ENCODE measurements at places on chromosomes 3 and 15.

DNA sequence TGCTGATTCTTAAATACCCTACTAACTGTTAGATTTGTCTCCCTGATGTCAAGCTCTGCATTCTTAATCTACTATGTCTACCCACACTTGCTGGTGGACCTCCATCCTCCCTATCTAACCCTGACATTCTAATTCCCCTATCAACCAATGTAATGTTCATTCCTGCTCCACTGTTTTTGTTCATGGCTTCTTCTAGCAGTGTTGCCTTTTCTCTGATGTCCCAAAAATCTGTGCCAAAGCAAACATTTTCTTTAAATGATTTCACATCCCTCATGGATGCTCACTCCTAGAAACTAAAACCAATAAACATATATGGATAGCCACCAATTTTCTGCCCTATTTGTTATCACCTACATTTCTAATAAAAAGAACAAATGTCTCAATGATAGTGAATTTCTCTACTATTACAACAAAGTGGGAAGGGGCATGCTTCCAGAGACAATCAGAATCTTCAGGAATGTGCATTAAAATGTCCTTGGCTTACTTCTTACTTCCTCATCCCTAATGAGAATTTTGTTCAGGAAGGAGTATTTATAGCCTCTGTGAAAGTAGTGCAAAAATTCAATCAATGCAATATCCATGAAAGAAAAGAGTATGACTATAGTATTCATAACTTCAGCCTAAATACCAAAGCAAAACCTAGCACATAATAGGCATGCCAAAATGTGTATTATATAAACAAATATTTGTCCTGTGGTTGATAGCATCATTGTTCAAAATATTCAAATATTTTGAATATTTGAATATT lies 273.3 kb downstream of the ZNF385D start:
- peak; percentile 34 for ATAC-seq

- no peak for ATAC-seq
Observed at GRCh38 chr15:67784856-67785430, 40.4 kb upstream of the SKOR1 start.

DNA sequence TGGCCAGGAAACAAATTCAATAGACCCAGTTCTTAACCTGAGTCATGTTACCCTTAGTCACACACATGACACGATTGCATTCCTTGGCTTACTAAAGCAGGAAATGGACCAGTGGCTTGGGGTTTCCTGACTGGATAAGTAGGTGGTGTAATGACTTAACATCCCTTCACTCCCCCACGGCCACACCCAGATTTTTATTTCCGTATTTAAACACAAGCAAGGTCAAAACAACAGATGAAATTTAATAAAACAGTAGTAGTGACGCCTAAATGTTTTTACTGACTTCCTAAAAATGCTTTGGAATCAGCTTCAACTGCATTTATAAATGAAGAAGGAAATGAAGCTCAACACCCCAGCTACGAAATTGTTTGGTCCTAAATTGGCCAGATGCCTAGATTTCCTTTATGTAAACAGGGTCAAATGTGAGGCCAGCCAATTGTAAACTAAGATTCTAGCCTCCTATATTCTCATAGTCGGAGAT lies 324.3 kb downstream of the CHST2 start:
- ATAC-seq = peak; percentile 92

DNA sequence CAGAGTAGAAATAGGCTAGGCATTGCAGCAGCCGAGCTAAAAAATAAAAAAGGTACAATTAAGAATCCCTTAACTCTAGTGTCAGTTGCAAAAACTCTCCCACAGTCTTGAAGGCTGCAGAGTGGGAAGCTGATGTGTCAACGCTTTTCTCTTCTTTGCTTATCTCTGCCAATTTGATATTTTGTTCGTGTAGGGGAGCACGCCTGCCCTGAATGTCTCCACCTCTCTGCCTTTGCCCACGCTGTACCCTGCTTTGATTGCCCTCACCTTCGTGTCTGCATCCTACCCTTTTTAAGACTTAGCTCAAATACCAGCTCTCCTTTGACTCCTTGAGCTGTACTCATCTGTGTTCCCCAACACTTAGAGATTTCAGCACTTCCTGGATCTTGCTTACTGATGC lies 155.4 kb upstream of the CADPS start:
- ATAC-seq = no peak

DNA sequence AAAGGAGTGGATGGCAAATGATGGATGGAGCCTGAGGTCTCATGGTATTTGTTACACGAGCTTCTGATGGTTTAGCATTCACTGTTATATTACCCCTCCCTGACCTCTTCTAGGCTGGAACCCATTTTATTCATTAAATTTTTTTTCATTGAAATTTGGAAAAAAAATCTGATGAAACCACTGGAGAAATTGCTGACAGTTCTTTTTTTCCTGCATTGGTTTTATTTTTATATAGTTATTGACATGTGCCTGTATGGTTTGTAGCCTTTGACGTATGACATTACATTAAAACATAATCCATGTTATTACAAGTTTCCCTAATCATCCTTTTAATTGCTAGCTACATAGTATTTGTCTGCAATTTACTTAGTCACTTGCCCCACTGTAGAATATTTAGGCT lies 81.8 kb downstream of the CLDN11 start:
- ATAC-seq = no peak

DNA sequence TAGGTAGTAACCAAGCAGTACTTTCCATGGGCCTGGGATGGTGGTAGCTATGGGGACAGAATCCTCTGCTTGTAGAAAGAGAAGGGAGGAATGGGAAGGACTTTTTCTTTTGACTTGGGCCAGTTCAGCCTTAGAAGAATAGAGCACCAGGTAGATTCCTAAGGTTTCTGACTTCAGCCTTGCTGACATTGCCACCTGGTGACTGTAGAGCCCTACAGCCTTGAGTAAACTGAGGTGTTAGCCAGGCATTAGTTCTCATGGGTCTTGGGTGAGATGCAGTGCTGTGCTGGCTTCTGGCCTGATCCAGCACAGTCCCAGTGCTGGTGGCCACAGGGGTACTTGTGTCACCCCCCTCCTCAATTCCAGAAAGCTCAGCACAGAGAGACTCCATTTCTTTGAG lies 171.1 kb downstream of the ZBBX start:
- no peak for ATAC-seq

- peak; percentile 34 for ATAC-seq
Observed at GRCh38 chr15:74251131-74251811, 15.1 kb downstream of the CCDC33 start.

DNA sequence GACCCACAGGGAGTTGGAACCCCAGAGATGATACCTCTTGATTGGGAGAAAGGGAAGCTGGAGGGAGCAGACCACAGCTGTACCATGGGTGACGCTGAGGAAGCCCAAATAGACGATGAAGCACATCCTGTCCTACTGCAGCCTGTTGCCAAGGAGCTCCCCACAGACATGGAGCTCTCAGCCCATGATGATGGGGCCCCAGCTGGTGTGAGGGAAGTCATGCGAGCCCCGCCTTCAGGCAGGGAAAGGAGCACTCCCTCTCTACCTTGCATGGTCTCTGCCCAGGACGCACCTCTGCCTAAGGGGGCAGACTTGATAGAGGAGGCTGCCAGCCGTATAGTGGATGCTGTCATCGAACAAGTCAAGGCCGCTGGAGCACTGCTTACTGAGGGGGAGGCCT lies 201.1 kb downstream of the AKAP13 start:
- peak; percentile 46 for ATAC-seq

- no peak for ATAC-seq
Observed at GRCh38 chr15:54579855-54580254, 601.6 kb downstream of the UNC13C start.

DNA sequence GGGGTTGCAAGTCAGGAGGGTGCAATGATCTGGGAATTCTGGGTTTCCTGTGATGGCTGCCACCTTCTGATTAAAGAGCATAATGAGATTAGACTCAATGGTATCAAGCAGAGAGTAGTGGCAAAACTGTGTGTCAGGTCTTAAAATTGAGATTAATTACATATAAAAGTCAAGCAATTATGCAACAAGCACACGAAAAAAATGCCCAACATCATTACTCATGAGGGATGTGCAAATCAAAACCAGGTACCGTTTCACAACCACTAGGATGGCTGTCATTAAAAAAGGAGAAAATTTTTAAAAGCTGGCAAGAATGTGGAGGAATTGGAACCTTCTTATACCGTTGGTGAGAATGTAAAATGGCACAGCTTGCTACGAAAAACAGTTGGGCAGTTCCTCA lies 205.0 kb downstream of the OSBPL10 start:
- ATAC-seq = no peak

- no peak for ATAC-seq
Observed at GRCh38 chr3:28050885-28051284, 190.5 kb upstream of the CMC1 start.

GRCh38 chr3:156626104-156626503 lies 48.3 kb upstream of the TIPARP start:
- no peak for ATAC-seq

- no peak for ATAC-seq
Observed at GRCh38 chr15:94770199-94770598, 538.8 kb downstream of the MCTP2 start.

- no peak for ATAC-seq
Observed at GRCh38 chr3:50487181-50487580, 16.3 kb downstream of the CACNA2D2 start.

DNA sequence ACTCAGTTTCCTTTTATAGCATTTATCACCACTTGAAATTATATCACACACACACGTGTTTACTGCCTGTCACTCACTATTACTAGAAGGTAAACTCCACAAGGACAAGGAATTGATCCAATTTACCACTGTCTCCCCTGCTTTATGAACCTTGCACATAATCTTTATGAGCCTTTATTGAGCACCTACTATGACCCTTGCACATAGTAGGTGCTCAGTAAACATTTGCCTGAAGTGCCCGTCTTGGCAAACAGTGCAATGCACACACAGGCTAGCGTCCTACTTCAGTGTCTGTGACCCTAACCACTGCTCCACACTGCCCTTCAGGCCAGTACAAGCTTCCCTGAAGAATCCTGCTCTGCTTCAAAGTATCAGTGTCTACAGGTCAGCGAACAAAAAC lies 237.7 kb upstream of the TMC3 start:
- ATAC-seq = no peak

GRCh38 chr3:150469031-150469930 lies 61.2 kb downstream of the TSC22D2 start:
- ATAC-seq = peak; percentile 95

GRCh38 chr15:95559875-95560394 lies 770.6 kb upstream of the NR2F2 start:
- ATAC-seq = peak; percentile 51

DNA sequence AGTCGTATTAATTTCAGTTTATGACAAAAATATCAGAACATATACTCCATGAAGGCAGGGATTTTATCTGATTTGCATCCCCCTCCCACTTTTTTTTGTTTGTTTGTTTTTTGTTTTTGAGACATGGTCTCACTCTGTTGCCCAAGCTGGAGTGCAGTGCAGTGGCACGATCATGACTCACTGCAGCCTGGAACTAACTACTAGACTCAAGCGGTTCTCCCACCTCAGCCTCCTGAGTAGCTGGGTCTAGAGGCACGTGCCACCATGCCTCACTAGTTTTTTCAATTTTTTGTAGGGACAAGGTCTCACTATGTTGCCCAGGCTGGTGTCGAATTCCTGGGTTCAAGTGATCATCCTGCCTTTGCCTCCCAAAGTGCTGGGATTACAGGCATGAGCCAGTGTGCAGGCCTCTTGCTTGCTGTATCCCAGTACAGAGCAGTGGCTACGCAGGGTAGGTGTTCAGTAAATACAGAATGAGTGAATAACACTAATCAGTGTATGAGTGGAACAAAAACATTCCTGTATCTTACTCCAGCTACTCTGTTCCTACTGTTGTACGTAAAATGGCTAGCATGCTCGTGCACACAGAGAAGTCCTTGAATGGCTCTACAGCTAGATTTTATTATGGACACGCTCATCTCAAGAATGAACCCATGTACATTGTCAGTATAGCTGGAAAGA lies 272.4 kb downstream of the FOXP1 start:
- peak; percentile 35 for ATAC-seq

DNA sequence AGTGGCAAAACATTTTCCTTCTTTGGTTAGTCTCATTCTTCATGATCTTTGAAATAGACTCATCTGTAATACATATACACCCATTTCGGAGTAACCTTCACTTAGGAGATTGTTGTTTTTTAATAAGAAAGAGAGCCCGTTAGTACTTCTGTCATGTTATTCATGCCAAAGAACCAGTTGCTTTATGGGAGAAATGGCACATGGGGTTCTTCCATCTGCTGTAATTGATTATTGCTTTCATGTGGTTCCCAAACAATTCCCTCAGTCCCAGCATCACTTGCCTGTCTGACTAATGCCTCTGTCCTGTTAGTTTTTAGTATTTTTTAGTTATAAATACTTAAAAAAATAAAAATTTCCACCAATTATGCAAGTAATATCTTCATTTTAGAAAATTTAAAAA lies 33.8 kb upstream of the FAH start:
- ATAC-seq = no peak

GRCh38 chr3:99696497-99696896 lies 58.1 kb downstream of the COL8A1 start:
- no peak for ATAC-seq

GRCh38 chr3:35645189-35645588 lies 5.9 kb downstream of the ARPP21 start:
- ATAC-seq = no peak

GRCh38 chr3:178538056-178538455 lies 1.8 kb downstream of the KCNMB2 start:
- no peak for ATAC-seq

DNA sequence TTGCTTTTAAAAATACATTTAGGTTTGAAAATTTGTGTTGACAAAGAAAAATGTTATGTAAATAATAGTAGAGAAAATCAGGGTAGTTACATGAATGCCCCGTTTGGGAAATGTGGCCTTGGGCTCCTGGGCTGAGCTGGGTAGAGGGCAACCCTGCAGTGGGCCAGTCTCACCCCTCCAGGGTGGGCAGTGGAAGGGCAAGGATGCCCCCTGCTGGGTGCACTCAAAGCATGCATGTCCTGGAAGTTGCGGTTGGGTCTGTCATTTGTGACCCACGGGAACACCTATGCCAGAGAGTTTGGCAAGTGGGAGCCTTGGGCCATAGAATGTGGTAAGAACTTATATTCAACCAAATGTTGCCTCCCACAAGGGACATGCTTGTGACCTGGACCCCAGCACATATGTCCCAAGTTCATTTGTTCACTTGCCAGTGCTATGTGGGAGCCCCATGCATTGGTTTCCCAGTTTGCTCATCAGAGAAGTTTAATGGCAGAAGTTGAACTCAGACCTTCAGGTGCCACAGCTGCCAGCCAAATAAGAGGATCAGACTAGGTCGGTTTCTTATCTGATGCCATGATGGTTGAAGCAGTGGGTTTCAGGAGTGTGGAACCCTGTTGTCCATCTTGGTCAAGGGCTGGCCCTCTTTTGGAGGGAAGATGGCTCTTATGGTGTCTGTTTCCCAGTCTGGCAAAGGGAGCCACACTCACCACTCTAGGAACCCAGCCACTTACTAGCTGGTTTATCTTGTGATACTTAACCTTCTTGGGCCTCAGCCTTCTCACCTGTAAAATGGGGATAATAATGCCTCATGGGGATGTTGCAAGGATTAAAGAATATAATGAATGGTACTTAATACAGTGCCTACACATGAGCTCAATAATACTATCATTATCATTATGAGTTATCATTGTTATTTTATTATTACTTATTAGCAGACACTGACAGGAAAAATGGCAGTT lies 2.5 kb upstream of the PLCB2 start:
- ATAC-seq = no peak

- peak; percentile 97 for ATAC-seq
Observed at GRCh38 chr15:59372352-59373211, at the start of gene MYO1E. MYO1E (minus strand) TSS chr15:59372871; CDS start chr15:59372500, 371 bp downstream.
